Vagina (tissue), 2 donors: ENCODE measurements at places on chromosomes 12 and 14.

GRCh38 chr14:49755378-49755777 is 12.6 kb upstream of the KLHDC2 start:
- no peak for DNase-seq

- no peak for DNase-seq
These were observed 47.4 kb downstream of the SUSD6 start for GRCh38 chr14:69658664-69659261.

GRCh38 chr12:9634177-9634803 is 26.6 kb upstream of the KLRB1 start:
- DNase-seq: no peak

DNA sequence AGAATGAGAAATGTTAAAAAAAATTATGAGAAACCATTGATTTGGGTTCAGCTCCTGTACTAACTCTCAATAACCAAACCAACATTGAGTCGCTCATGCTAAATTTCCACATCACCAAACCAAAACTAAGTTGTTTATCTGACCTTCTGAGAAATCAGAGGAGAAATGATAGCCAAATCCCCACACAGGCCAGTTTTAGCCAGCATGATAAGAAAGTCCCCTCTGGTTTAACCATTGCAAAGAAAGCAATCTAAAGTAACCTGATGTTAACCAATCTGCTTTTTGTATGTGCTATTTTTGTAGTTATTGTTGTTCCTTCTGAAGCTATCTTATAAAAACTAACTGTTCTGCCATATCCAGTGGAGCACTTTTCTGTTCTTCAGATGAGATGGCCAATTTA is 599.7 kb downstream of the SLC16A7 start:
- DNase-seq: no peak

DNA sequence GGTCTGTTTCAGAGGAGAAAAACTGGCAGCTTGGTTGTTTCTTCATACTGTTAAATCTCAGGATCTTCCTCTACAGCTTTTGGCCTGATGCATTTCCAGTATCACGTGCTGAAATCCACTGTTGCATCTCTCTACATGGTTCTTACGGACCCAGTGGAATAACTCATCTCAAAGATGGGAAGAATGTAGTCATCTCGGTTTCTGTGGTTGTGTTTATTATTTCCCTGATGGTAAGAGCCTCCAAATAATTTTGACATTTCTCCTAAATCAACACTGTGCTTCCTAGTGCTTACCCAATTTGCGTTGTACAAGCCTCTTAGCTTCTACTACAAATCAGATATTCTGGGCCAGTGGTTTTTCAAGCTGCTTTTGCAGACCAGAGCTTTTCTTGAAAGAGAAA is 812.8 kb downstream of the C12orf50 start:
- DNase-seq: no peak

GRCh38 chr12:66683073-66683472 is 4.2 kb upstream of the GRIP1 start:
- DNase-seq: no peak

DNA sequence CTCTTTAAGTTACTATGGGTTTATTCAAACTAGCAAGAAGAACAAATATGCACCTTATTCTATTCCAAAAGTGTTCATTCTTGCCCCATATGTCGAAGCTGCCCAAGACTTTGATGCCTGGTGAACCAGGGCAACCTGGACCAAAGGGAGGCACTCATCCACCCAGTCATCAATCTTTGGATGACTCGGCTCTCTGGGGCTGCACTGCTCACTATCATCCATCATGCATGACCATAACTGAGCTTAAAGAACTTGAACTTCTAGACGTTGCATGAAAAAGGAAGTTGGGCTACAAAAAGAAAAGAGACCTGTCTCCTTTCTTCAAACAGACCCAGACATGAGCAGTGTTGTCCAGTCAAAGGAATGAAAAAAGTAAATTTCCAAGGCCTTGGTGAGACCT is 1.2 kb downstream of the KRT4 start:
- DNase-seq: no peak

GRCh38 chr14:25067600-25067999 is 17.7 kb upstream of the STXBP6 start:
- DNase-seq: no peak

- no peak for DNase-seq
These were observed 27.7 kb upstream of the BBS10 start for GRCh38 chr12:76375939-76376338.

GRCh38 chr12:118689793-118690192 is 291.5 kb upstream of the SRRM4 start:
- peak; percentile 67 for DNase-seq

- DNase-seq: no peak
These were observed 2.0 kb downstream of the AQP2 start for GRCh38 chr12:49952391-49953055.

GRCh38 chr12:108310489-108310888 is 28.6 kb downstream of the CMKLR1 start:
- no peak for DNase-seq

DNA sequence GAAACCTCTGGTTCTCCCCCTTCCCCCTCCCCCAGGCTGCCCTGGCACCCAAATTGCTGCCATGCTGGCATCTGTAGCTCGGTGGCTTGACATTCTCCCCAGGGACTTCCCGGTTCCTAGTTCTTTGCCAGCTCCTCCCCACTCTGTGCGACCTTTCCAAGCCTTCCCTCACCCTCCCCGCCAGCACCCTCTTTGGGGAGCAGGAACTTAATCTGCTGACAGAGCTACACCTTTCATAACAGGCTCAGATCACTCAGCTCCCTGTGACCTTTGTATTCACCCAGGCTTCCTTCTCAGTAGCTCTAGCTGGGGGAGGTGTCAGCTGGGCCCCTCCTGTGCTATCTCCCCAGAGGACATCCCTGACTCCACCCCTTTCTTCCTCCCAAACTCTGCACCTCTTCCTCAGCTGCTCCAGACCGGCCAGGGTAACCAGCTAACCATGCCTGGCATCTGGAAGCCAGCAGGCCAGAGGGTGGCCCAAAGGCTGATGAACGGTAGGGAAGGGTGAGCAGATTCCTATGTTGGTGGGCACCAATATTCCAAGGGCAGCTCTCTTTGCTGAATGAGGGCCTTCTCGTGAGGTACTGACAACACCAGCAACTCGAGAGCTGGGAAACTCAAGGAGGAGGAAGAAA is 1.8 kb upstream of the COX14 start:
- no peak for DNase-seq

DNA sequence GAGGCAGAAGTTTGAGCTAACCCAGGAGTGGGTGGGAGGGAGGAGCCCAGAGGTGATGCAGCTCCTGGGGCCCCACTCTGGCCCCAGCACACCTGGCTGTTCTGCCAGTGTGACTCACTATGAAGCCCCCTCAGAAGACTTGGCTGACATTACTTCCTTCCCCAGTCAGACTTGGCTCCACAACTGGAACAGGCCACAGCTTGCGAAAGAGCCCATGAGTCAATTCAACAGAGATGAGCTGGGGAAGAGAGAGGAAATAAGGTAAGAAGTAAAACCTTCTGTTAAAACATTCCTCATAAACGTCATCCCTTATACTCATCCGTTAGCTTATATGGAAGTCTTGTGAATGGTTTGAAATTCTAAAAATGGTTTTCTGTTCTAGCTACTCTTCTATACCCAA is 245.9 kb downstream of the ADAMTS20 start:
- DNase-seq: no peak

DNA sequence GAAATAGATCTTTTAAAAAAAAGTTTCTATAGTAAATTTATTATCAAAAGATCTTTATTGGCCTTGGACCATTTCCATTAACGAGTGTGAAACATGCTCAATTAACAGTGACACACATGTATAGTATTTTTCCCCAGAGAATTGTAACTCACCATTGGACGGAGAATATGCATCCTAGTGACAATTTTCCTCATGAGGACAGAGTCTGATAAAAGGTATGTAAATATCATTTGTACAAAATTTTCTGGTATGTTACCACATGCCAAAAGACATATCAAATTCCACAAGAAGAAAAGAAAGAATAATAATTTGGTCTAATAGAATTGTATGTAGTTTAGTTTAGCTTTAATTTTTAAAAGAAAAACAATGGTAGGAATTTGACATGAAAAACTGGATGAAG is 1096.0 kb upstream of the FLRT2 start:
- DNase-seq: no peak

DNA sequence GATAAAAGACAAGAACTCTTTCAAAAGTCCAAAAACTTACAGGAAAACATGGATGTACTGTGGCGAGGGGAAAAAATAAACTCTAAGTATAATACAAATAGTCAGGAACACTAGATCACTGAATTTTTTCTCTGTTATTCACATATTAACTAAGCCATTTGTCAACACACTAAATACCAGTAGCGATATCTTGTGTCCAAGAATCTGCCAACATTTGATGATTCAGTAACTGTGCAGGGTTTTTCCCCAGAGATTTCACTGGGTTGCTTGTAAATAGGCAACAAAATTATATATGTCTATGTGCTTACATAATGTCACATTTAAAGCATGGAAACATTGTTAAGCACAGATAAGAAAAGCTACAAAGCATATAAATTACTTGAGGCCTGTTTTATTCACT is 205.9 kb downstream of the KIF21A start:
- no peak for DNase-seq

DNA sequence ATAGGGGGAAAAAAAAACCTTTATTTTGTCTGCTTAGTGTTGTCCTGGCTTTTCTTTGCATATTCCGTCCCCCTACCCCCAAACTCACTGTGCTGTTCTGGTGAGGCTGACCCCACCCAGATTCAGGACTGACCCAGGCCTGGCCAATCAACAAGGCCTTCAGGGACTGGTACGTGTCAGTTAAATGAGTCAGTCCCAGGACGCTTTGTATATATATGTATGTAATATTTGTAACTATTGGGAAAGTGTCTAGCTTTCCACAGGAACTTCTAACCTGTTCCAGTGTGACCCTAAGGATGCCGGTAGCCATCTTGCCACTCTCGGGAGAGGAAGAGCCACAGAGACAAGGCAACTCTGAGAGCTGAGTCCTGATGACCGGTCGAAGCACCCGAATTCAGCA is 107.4 kb downstream of the VCPKMT start:
- DNase-seq: no peak

GRCh38 chr12:16324772-16325171 is 22.7 kb upstream of the MGST1 start:
- no peak for DNase-seq

DNA sequence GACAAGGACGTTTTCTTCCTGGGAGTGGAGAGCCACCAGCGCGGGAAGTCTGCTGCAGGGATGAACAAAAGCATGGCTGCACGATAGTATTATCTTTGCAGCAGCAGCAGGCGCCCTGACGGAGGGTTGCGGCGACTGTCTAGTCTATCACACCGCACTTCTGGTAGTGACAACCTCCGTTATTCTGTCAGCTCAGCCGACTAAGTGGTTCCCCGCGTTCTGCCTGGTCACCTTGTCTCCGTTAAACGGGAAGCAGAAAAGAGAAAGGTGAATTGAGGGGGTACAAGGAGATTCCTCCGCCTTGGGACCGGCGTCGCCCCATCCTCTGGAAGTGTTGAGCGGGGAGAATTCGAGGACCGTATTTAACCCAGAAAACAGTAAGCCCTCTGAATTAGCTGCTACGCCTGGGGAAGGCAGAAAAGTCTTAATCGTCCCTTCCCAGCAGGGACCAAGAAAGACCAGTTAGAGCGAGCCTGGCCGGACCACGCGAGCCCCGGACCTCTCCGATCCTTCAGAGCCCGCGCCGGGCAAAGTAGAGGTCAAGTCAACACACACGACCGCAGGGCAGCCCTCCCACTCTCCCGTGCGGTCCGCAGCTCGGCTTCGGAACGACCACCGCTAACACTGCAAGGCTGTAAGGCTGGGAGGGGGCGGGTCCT is 536 bp upstream of the DAAM1 start:
- no peak for DNase-seq

- no peak for DNase-seq
These were observed 46.2 kb upstream of the KCNH5 start for GRCh38 chr14:63091394-63091996.

DNA sequence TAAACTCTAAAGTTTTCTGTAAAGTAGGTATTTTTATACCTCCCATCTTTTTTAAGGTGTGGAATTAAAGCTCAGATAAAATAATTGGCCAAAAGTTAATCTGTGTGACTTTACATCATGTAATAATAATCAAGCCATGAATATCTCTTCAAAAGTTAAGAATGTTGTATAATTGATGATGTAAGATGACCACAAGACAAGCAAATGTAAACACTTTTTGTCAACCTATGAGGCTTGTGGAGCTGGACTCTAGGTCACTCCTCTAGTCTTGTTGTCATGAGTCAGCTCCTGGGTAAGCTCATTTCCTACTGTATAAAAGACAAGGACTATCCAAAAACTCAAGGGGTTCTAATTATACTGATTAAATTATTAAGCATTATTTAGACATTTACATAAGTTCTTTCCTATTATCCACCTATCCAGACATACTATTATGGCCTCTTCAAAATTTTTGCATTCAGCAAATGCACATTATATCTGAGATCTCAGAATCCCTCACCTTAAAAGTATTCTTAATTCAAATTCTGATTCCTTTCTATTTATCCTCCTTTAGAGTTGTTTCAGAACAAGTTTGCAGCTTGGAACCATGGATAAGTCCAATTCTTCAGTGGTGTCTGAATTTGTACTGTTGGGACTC is at the start of gene OR4K5:
Gene OR4K5 (plus strand): TSS at position 587 of the 637 bp plus-strand sequence. CDS start 0 bp downstream, at position 587.
- no peak for DNase-seq

- DNase-seq: no peak
These were observed 189.8 kb upstream of the PRICKLE1 start for GRCh38 chr12:42779186-42779859.

DNA sequence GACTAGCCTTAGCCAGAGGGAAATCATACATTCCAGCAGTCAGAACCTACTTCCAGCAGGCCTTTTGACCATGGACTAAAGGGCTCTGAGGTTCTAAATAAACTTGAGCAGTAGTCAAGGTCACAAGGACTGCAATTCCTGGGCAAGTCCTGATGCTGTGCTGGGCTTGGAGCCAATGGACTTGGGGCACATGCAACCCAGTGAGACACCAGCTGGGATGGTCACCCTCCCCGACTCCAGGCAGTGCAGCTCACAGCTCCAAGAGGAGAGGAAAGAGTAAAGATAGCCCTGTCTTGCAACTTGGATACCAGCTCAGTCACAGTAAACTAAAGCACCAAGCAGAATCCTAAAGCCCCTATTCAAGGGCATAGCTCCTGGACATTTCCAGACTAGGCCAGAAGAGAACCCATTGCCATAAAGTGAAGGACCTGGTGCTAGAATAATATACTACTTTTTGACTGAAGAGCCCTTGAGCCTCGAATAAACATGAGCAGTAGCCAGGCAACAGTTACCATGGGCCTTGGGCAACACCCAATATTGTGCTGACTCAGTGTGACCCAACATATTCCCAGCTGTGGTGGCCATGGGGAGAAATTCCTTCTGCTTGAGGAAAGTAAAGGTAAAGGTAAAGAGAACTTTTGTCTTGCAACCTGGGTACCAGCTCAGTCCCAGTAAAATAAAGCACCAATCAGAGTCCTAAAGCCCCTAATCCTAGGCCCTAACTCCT is 226.2 kb upstream of the CLEC14A start:
- DNase-seq: no peak

GRCh38 chr12:5548152-5548943 is 116.4 kb downstream of the NTF3 start:
- no peak for DNase-seq

DNA sequence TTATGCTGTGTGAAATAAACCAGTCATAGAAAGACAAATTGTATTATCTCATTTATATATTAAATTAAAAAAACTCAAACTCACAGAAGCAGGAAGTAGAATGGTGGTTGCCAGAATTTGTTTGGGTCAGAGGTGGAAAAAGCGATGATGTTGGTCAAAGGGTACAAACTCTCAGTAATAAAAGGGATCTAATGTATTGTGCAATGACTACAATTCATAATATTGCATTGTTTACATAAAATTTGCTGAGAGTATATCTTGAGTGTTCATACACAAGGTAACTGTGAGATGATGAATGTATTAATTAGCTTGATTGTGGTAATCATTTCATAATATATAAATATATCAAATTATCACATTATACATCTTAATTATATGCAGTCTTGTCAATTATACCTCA is 56.7 kb downstream of the FOXG1 start:
- DNase-seq: no peak
